CD4-positive, alpha-beta T cell treated with Interleukin-17A for 4 hours (primary cell): ENCODE measurements at places on chromosomes 1 and 21.

- no peak for DNase-seq
Observed at GRCh38 chr1:109787211-109787844, 23.6 kb upstream of the EPS8L3 start.

DNA sequence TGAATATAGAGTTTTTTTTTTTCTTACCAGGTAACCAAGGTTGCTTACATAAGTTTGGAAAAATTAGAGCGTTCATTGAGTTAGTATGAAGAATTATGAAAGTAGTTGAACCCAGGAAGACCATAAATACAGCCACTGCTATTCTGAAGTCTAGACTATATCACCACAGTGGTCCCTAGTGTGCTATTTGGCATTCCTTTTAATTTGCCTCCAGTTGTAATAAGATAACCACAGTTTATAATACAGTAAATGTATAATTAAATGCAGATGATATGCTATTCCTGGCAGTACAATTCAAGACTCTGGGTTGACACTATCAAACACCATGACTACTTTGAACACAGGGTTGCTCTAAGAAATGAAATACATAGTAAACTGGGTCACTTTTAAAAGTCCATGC, 270.5 kb downstream of the BRINP2 start:
- DNase-seq = no peak

DNA sequence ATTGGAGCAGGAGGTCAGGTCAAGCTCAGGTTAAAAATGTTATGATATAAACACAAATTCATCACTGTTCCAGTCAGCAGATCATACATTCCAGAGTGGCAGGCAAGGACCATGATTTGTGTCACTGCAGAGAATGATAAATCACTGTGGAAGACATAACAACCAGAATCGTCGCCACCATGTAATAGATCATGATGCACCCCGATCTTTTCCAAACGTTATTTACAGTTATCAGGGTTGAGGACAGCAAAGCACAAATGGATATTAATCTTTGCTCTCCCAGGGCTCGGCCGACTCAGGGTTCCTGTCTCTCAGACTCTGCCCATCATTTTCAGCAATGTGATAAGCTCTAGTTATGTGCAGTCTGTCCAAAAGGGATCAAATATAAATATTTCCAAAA, 122.7 kb downstream of the ZBTB18 start:
- no peak for DNase-seq

DNA sequence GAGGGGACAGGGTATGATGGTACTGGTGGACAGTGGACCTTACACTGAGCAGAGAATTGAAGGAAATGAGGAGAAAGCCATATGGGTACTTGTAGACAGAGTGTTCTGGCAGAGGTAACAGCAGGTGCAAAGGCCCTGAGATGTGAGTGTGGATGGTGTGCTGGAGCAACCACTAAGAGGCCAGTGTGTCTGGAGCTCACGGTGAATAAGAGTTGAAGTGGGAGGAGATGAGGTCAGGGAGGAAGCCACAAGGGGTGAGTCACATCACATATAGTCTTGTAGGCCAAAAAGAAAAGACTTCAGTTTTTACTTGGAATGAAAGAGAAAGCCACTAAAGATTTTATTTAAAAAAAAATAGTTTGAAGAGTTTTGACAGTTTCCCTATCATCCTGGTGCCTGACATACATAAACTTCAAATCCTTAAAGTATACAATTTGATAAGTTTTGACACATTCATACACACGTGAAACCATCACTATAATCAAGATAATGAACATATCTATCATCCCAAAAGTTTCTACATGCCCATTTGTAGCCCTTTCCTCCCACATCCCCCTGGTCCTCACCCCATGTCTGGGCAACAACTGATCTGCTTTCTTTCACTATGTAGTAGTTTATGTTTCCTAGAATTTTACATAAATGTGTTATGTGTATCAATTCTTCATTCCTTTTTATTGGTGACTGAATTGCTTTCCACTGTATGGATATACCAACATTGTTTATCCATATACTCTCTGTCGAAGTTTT, 148.4 kb downstream of the GPATCH2 start:
- DNase-seq = peak; percentile 14

- peak; percentile 86 for DNase-seq
Observed at GRCh38 chr1:31394584-31395193, 18.3 kb upstream of the SERINC2 start.
